ENCODE measurements at places on chromosomes 6 and 20. TPM values are rescaled to one million over a fixed set of nuclear protein-coding genes. Genes with fewer than 3 reads are reported as not detected.

DNA sequence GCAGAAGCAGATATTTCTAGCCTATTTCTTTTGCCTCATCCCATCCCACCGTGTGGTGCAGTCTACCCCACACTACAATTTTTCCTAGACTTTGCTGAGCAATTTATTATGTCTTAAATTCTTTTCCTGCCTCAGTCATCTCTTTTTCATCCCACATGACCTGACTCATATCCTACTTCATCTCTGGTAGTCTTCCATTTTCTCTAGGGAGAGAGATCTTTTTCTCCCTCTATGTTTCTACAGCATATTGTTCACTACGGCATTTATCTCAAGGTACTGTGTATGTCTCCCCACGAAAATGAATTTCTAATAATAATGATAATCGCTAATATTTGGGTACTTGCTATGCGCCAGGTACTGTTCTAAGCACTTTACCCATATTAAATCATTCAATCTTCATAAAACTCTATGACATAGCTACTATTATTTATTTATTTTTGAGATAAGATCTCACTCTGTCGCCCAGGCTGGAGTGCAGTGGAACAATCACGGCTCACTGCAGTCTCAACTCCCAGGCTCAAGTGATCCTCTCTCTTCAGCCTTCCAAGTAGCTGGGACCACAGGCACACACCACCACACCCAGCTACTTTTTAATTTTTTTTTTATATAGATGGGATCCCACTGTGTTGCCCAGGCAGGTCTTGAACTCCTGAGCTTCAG is 15.6 kb downstream of the PDSS2 start:
- DNase-seq, result no peak

GRCh38 chr20:48049171-48049570 is 263.9 kb upstream of the SULF2 start:
- DNase-seq, result no peak

The CLVS2 gene
- polyA plus RNA-seq, result 0.60 TPM

The TMEM217 gene
- 1.4 TPM for polyA plus RNA-seq

DNA sequence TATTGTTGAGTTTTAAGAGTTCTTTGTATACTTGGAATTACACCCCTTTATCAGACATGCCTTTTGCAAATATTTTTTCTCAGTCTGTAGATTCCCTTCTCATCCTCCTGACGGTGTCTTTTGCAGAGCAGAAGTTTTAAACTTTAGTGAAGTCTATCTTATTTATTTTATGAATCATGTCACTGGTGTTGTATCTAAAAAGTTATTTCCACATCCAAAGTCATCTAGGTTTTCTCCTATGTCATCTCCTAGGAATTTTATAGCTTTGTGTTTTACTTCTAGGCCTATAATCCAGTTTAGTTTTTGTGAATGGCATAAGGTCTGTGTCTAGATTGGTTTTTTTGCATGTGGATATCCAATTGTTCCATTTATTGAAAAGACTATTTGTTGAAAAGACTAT is 271.3 kb downstream of the KIF16B start:
- DNase-seq, result no peak

DNA sequence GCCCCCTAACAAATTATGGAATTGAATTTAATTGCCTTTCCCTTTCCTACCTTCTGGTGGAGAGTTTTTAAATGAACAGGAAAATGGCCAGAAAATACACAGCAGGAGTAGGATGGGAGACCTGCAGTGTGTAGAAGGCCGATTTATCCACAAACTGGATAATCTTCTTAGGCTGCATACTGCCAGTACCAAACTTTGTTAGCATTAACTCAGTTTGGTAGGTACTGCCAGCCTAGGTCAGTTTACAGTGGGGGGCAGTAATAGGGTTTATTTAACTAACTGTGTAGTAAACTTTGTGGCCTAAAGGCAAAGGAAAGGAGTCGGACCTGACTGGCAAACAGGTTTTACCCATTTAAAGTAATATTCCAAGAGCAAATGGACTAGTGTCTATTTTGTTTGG is 4.6 kb downstream of the NCOA3 start:
- DNase-seq, result no peak

- DNase-seq, result no peak
Measured at GRCh38 chr20:53171065-53171464, 198.9 kb downstream of the TSHZ2 start.
